ENCODE measurements at places on chromosomes 1 and 21.
A peak's percentile ranks its signal among the peaks of the same experiment; 100 is the strongest.

GRCh38 chr1:58811303-58811702, 27.5 kb upstream of the JUN start:
- no peak for DNase-seq

DNA sequence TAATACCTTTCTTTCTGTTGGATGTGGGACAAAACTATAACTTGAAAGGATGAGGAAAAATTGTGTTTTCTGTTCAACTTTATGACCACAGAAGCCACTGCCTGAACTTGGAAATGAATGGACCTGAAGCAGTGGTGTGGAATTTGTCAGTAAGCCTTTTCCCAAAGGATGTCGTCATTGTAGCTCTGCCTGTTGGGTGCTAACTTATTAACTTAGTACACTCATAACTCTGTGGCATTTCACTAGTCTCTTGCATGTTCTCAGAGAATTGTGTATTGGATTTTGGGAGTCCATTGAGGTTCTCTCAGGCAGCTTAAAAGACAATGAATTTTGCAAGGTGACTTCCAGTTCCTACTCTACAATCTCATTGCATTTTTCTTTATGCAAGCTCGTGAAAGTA, 49.6 kb downstream of the KCNK2 start:
- DNase-seq: peak; percentile 17

- DNase-seq: no peak
Observed at GRCh38 chr1:185581020-185581419, 153.2 kb upstream of the HMCN1 start.

DNA sequence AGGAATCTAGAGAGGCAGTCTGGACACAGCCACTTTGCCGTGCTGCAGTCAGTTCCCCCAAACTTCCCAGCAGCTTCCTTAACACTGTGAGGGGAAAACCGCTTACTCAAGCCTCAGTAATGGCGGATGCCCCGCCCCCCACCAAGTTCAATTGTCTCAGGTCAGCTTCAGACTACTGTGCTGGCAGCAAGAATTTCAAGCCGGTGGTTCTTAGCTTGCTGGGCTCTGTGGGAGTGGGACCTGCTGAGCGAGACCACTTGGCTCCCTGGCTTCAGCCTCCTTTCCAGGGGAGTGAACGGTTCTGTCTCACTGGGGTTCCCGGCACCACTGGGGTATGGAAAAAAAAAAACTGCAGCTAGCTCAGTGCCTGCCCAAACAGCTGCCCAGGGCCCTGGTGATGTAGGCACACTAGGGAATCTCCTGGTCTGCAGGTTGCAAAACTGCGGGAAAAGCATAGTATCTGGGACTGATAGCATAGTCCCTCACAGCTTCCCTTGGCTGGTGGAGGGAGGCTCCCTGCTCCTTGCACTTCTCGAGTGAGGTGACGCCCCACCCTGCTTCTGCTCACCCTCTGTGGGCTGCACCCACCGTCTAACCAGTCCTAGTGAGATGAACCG, 23.7 kb upstream of the HFM1 start:
- DNase-seq: no peak

- DNase-seq: no peak
Observed at GRCh38 chr1:62613325-62613727, 16.0 kb downstream of the ANGPTL3 start.

DNA sequence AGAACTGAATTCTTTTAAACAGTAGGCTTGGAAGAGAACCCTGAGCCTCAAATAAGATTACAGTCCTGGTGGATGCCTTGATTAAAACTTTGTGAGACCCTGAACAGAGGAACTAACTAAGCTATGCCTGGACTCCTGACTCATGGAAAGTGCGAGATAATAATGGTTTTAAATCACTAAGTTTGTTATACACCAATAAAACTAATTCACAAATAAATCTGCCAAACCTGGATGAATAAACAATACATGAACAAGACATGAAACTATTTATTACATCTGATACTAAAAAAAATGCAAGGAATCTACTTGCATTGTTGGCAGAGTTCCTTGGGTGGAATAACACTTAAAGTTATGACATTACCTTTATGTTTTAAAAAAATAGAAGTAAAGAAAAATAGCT, 118.4 kb downstream of the PIGK start:
- DNase-seq: peak; percentile 18

Measured in adipocyte (in vitro differentiated cells).